Ecto neural progenitor cell (in vitro differentiated cells): ENCODE measurements at places on chromosomes 2 and 18.

- DNase-seq, result no peak
These were observed 1.4 kb downstream of the TTC39C start for GRCh38 chr18:24015639-24016631.

DNA sequence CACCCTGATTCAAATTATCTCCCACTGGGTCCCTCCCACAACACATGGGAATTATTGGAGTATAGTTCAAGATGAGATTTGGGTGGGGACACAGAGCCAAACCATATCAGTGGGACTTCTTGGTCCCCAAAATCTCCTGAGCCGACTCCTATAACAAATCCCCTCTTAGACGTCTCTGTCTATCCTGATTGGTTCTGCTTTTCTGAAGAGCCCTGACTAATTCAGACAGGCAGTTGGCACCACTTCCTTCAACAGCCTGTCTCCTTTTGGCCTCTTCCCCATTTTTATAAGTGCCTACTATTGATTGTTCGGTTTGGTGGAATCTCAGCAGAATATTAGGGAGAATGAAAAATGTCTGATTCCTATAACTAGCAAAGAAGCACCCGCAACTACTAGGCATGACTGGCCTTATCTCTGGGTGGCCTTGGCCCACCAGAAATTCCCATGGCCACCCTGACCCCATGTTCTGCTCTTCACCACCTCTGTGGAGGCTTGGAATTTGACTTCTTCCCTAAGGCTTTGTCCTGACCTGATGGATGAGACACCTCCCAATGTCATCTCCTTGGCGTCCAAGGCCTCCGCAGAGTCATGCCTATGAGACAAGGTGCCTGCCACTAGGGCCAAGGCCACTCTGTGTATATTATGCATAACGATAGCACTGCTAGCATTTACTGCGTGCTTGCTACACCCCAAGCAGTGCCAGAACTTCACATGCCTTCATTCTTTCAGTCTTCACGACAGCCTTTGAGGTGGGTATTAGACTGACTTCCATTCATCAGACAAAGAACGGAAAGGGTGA, 218.9 kb upstream of the COPS8 start:
- peak; percentile 15 for DNase-seq

GRCh38 chr2:224405841-224406370, 4.0 kb upstream of the FAM124B start:
- no peak for DNase-seq

DNA sequence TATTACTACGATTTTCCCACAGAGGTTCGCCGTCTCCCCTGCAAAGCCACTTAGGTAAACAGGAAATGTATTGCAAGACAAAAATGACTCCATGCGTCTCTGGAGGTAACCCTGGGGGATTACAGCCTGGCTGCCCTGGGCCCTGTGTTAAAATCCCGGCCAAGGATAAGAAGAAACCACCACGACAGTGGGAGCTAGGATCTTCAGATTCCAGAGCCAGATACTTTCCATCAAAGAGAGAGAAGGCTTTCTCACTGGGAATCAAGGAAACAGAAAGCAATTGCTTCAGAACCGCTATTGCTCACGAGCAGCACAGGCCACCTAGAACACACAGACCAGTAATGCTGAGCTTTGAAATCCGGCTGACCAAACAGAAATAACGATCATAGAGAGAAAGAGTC, 97.9 kb upstream of the ZNF516 start:
- no peak for DNase-seq

- no peak for DNase-seq
These were observed 58.4 kb upstream of the GREB1L start for GRCh38 chr18:21183670-21184069.

DNA sequence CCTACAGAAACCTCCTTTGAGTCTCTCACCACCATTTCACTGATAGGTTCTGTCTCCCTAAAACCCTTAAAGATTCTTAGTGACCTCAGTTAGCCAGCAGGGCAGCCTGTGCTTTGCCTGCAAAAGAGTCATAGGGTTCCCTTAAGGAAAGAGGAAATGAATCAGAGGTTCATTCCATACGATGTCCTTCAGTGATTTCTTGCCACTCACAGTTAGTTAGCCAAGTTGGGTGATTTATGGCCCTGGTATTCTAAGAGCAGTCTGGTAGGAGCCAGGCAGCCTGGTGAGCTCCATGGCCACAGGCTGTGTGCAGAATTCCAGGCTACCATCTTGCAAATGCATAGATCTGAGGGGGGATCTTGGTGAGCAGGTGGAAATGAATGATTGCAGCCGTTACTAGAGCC, 18.7 kb upstream of the CCBE1 start:
- DNase-seq, result no peak

GRCh38 chr2:197500503-197501131, 438 bp downstream of the HSPE1 start:
- DNase-seq, result no peak

- DNase-seq, result no peak
These were observed 330.2 kb upstream of the NRP2 start for GRCh38 chr2:205352094-205352493.
